ENCODE measurements at places on chromosomes 6 and 20.

DNA sequence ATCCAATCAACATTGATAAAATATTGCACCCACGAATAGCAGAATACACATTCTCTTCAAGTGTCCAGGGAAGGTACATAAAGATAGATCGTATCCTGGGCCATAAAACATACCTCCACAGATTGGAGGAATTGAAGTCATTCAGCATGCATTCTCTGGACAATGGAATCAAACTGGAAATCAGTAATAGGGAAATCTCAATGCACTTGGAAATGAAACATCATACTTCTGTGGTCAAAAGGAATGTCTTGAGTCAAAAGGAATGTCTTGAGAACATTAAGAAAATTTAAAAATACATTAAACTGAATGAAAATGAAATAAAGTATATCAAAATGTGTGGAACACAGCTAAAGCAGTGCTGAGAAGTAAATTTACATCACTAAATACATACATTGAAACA, 138.8 kb downstream of the TFAP2A start:
- DNase-seq: no peak

DNA sequence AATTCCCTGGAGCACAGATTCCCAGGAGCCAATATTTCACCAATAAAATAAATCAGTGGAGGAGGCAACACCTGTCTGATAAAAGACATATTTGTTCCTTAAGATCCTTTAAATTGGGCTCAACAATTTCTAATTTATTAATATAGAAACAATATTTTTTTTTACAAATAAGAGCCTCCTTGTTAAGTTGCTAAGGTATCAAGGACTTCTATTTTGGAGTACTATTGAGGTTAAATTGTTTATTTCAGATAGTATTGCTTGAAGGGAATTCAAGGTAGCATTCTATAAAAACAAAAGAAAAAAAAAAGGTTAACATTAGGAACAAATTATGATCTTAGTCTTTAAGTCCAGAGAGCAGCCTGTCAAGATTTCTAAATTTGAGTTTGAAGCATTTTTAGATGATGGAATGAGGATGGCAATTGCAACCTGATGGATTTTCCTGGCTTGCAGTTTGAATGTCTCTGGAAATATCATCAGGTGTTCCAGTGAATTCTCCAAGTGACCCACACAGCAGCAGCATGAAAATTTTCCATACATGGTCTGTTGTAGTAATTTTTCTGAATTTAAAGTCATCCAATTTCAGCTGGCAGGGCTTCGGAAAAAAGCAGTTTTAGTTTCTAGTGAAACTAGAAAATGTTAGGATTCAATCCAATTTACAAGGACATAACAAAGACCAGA, 19.3 kb upstream of the NCR2 start:
- no peak for DNase-seq

DNA sequence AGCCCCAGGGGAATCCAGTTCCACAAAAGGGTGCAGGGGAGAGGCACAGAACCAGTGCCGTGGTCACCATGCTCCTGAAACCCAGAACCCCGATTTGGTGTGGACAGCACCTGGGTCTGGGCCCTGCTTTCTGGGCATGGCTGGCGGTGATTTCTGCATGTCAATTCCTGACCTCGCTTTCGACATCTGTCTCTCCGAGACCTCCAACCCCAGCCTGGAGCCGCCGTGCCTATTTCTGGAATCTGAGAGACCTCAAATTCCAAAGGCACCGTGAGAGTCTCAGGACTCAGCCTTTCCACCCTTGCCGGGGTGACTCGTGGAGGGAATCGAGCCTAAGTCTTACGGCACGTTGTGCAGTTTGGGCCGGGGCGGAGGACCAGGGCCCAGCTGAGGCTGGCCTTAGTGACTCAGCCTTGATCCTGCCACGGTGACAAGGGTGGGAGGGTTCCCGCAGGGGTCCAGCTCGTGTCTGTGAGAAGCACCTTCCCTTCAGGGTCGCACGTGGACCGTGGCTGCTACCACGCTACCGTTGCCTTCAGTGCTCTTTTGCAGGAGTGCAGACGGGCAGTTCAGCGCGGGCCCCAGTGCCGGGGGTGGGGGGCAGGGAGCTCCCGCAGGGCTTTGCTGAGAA, 133.7 kb downstream of the PXDC1 start:
- DNase-seq: no peak

GRCh38 chr6:7111095-7111690, 3.4 kb downstream of the RREB1 start:
- no peak for DNase-seq

- DNase-seq: no peak
Measured at GRCh38 chr6:131381052-131381708, 191.8 kb upstream of the ARG1 start.

- no peak for DNase-seq
Measured at GRCh38 chr6:132285004-132285780, 116.1 kb downstream of the MOXD1 start.

DNA sequence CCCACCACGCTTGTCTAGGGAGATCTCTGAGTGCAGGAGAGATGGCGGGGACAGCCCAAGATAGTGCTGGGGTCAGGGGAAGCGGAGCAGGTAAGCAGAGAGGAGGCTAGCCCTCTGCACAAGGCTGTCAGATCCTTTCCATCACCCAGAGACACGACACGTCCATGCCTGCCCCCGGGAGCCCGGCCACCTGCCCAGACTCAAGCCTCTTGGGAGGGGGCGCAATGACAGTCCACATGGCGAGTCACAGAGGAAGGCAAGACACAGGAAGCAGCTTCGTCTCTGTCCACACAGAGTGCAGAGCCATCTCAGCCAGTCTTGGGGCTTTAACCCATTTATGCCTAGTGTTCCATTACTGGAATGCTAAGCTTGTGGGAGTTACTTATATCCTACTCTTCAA, 78.4 kb downstream of the PREX1 start:
- no peak for DNase-seq

- DNase-seq: no peak
Measured at GRCh38 chr6:136920216-136920615, 1.9 kb upstream of the SLC35D3 start.

- DNase-seq: no peak
Measured at GRCh38 chr20:16580620-16581019, 7.4 kb upstream of the KIF16B start.

- DNase-seq: no peak
Measured at GRCh38 chr20:46013322-46013828, 4.7 kb downstream of the MMP9 start.

- DNase-seq: no peak
Measured at GRCh38 chr6:99602520-99603420, 3.9 kb upstream of the PRDM13 start.

DNA sequence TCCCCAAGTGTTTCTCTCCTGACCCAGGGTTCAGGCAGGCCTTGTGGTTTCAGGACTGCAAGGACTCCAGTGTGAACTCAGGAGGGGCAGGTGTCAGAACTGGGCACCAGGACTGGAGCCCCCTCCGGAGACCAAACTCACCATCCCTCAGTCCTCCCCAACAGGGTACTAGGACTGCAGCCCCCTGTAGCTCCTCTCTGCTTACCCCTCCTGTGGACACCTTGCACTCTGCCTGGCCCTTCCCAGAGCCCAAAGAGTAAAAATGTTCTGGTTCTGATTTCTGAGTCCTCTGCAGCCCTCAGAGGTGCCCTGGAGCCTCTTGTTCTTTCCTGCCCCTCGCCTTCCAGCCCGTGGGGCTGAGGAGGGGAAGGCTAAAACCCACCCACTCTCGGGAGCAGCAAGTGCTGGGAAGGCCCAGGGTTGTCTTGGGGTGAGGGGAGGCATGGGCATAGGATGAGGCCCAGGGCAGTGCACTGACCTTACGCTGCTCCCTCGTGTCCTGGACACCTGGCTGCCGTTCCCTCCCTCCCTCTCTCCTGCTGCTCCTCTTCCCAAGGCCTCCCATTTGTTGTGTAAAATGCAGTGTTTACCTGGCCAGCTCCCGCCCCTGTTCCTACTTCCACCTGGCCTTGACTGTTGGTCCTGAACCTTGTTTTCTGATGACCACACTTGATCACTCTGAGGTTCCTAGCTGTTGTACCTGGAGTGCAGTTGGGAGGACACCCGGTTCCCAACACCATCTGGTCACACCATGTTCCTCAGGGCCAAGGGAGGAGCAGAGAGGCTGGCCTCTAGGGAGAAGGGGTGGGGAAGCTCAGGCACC, 9.9 kb downstream of the CNPY3 start:
- DNase-seq: no peak

DNA sequence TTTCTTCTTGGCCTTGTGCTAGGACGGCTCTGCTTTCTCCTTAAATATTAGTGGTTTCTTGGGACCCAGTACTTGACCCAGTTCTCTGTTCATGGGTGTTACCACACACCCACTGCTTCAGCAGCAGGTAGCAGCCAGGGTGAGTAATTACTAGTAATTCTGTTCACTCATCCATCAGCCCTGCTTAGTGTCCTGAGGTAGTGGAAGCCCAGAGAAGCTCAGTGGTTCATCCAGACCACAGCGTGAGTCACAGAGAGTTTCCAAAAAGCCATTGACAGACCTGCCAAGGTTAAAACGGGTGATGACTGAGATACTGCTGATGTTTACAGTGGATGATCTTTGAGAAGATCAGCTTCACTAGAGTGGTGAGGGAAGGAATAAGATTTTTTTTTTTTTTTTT, 51.7 kb upstream of the HINT3 start:
- DNase-seq: no peak
